Upper lobe of left lung (tissue), 6 donors: ENCODE measurements at places on chromosomes 7 and 10. TPM values are rescaled to one million over a fixed set of nuclear protein-coding genes. Genes with fewer than 3 reads are reported as not detected.

- DNase-seq = no peak
Observed at GRCh38 chr7:149778696-149779501, 5.5 kb upstream of the ZNF467 start.

- DNase-seq = no peak
Observed at GRCh38 chr7:13240349-13240748, 552.9 kb downstream of the ARL4A start.

GRCh38 chr10:102473445-102474331 is 22.3 kb upstream of the C10orf95 start:
- DNase-seq = peak; percentile 66

GRCh38 chr7:85974176-85974575 is 669.5 kb upstream of the GRM3 start:
- no peak for DNase-seq

DNA sequence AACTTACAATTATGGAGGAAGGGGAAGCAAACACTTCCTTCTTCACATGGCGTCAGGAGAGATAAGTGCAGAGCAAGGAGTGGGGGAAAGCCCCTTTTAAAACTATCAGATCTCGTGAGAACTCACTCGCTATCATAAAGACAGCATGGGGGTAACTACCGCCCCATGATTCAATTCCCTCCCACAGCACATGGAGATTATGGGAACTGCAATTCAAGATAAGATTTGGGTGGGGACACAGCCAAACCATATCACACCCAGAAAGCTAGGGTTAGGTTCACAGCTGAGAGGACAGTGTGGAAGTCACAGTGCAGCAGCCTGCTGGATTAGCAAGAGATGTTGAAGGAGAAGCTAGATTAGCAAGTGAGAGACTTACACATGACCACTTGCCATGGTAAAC is 81.6 kb downstream of the CRTAC1 start:
- no peak for DNase-seq

GRCh38 chr10:6114299-6114698 is 25.5 kb downstream of the RBM17 start:
- DNase-seq = no peak

DNA sequence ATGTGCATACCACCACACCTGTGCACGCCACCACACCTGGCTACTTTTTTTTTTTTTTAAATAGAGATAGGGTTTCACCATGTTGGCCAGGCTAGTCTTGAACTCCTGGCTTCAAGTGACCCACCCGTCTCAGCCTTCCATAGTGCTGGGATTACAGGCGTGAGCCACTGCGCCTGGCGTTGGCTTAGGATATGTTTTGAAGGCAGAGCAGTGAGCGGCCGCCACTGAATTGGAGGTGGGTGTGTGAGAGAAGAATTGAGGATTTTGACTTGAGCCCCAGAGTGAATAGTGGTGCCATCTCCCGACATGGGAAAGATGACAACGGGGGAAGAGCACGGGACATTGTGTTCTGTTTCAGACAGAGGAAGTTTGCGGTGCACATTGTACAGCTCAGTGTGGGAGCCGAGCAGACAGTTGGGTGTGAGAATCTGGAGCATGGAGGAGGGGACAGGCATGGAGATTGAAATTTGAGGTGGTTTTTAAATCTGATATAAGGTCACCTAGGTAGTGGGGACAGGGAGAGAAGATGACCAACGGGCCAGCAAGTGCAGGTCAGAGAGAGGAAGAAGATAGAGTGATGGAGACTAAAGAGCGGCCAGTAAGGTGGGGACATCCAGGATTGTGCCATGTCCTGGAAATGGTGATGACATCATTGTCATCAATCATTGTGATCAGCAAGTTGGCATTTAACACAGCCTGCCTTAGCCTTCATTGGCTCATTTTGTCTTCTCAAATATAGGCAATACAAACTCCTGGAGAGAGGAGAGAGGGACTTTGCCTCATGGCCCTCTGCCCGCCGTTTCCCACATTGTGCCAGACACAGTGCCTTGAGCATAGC is 35.8 kb downstream of the VWA2 start:
- DNase-seq = no peak

- DNase-seq = no peak
Observed at GRCh38 chr10:126565441-126565840, 105.1 kb downstream of the C10orf90 start.

DNA sequence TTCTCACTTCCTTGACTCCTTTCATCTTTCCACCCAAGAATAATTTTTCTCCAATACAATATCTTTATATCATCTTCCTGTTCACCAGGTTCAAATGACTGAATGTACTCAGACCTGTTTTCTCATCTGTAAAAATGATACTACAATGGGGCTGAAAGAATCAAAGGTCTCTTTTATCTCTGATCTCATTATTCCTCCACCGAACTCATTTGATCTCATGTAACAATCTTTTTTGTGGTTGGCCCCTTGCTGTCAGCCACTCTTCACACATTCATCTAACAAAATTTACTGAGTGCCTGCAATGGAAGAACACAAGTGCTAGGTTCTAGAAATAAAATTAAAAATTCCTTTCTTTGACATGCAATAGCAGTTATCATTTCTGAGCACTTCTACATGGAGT is 65.0 kb downstream of the GRM8 start:
- DNase-seq = no peak

DNA sequence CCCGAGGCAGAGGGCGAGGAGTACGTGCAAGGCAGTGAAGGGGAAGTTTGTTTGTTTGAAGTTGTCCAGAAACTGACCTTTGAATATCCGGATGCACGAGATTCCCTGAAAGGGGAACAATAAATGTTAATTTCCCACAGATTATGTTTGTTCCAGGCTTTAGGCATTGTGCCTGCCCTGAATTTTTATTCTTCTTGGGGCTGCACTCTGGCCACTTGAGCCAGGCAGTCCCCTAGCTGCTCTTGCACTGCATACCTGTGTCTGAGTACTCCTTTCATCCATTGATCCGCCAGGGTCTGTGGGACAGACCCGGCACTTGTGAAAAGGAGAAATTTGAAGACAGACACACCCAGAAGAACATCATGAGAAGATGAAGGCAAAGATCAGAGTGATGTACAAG is 343.5 kb upstream of the FOXK1 start:
- no peak for DNase-seq

DNA sequence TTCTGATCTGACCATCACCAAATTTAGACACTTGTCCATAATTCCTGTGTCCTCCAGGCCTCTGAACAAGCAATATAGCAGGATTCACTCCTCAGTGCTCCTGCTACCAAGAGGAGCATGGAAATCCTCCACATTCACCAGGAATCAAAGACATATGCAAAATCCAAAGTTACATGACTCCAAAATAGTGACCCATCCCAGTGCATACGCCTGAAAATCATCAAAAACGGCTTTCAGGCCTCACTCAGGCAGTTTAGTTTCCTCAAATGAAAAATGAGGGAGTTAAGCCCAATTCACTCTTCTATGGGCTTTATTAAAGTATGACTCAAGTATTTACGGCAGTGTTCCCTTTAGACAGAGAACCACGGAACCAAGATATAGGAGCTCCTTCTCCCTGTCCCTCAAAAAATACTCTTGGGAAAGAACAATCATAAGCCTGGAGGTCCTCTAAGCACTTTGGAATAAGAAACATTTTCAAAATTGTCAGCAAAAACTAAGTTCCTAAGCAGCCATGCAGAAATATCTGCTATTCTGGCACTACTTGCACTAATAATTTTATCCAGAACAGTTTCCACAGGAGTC is 240.7 kb downstream of the PARD3 start:
- no peak for DNase-seq

- no peak for DNase-seq
Observed at GRCh38 chr7:157816086-157816485, 479.3 kb downstream of the DNAJB6 start.

DNA sequence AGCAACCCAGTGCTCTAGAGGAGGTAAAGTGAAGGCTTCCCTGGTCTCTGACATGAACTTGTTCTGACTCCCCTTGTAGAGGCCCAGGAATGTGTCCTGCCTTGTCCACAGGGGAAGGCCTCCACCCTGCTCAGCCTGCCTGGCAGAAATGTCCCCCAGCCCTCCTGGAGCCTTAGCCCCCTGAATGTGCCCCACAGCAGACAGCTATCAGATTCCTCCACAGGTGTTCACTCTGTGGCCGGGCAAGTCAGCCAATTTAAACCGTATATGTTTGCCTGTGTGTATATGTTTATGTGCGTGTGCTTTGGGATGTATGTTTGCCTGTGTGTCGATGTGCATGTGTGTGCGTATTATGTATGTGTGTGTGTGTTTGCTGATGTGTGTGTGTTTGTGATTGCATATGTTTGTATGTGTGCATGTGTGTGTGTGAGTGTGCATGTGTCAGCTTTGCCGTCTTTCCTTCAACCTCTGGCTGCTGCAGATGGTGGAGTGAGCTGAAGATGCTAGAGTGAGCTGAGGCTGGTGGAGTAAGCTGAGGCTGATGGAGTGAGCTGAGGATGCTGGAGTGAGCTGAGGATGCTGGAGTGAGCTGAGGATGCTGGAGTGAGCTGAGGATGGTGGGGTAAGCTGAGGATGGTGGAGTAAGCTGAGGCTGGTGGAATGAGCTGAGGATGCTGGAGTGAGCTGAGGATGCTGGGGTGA is 68.9 kb upstream of the ANTXRL start:
- DNase-seq = no peak

DNA sequence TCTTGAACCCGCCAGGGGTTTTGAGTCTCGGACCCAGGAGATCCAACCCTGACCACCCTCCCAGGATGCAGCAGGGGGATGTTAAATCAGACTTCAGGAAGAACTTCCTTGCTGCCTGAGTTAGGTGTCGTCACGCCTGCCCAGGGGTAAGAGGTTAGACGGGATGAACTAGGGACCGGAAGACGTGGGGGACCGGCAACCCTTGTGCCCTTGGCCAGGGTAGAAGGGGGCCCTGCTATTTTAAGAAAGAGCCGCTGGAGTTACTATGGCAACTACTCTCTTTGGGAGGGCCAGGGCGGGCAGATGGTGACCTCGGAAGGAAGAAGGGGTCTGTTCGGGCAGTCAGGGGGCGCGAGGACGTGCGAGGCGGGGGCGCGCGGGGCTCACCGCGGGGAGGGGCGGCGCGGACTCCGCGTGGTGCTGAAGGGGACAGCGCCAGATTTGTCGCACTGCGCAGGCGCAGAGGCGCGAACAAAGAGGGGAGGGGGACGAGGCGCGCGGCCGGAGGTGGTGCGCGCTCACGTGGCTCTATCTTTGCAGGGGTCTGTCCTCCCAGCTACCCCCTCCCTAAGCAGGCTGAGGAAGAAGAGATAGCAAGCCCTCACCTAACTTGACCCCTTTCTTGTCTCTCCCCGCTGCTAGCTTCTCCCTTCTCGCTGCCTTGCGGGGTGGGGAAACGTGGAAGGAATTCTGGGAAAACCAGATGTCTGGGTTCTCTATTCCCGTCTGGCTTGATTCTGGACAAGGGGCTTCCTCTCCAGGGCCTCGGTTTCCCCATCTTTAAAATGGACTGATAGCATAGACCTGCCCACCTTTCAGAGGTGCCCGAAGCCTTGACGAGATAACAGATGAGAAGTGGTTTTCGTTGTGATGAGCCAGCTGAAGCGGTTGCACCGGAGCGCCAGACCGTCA is 940 bp upstream of the PSD start:
- peak; percentile 48 for DNase-seq

DNA sequence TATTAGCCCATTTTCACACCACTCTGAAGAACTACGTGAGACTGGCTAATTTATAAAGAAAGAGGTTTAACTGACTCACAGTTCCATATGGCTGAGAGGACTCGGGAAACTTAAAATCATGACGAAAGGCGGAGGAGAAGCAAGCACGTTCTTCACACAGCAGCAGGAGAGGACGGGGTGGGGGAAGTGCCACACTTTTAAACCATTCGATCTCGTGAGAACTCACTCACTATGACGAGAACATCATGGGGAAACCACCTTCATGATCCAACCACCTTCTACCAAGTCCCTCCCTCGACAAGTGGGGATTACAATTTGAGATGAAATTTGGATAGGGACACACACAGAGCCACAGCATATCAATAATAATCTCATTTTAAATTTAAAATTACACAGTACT is 80.2 kb downstream of the VWDE start:
- no peak for DNase-seq

- no peak for DNase-seq
Observed at GRCh38 chr10:7563368-7563767, 103.4 kb downstream of the ITIH5 start.

DNA sequence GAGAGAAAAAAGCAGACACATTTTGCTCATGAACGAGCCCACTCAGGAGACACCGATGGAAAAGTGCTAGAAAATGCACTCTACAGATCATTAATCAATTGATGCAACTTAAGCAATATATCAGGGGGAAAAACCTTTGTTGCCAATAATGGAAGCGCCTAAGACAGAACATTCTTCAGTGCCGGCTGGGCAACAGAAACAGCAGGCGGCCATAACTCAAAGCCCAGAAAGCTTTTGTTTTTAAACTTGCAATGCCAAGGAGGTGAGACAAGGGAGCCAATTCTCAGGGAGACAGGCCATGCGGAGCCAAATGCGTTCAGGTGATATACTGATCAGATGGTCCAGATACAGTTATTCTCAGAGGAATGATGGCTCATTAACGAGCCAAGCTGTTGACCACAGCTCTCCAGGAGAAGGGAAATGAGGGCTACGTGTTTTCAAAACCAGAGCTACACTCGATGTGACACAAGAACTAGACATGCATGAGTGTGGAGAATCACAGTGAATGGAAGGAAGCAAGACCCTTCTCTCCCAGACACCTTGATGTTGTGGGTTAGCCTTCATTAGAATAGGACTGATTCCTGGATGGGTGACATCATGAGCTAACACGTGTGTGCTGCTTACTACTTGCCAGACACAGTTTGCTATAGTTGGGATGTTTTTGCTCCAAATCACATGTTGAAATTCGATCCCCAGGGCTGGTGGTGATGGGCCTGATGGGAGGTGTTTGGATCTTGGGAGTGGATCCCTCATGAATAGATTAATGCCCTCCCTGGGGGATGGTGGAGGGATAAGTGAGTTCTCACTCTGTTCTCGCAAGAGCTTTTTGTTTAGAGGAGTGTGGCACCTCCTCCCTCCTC is 79.1 kb upstream of the KCNMA1 start:
- DNase-seq = no peak

DNA sequence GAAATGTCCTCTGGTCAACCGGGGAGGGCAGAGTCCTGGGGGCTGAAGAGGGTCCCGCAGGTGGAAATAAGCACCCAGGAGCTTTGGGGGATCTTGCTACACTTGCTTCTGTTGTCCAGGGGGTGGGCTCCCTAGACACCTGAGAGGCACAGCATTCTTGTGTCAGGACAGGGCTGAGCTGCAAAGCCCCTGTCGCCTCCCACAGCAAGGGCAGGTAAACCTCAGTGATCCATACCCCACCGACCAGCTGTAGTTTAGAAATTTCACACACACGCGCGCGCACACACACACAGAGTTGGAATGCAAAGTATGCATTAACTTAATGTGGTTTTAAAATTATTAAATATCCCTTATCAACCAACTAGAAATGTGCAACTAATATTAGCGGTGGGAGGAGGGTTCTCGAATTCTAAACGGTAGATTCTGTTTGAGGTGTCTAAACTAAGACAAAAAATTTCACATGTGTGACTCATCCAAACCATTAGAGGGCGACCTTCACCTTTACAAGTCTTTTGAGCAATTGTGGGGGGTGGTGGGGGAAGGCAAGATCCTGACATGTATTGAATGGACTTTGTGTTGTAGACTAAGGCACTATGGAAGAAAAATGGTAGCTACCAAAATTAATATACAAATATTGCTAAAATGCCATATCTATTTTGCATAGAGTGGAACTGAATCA is 34.3 kb upstream of the PTF1A start:
- no peak for DNase-seq

- no peak for DNase-seq
Observed at GRCh38 chr10:91006001-91006751, 85.3 kb upstream of the ANKRD1 start.

AS3MT gene
- 2.5 TPM for total RNA-seq

SH2D4B gene
- total RNA-seq = not detected

IL6 gene
- total RNA-seq = 6.3 TPM

RADIL gene
- total RNA-seq = 42.8 TPM

GCK gene
- total RNA-seq = 0.30 TPM

NPSR1 gene
- not detected for total RNA-seq

PKD2L1 gene
- total RNA-seq = 1.8 TPM

OR13A1 gene
- total RNA-seq = not detected
